NCI-H510A treated with DMSO at 0.1 percent for 48 hours (cell line): ENCODE measurements at places on chromosomes 2 and 18.

- peak; percentile 54 for DNase-seq
These were observed 74.1 kb downstream of the TLK1 start for GRCh38 chr2:171086352-171087290.

DNA sequence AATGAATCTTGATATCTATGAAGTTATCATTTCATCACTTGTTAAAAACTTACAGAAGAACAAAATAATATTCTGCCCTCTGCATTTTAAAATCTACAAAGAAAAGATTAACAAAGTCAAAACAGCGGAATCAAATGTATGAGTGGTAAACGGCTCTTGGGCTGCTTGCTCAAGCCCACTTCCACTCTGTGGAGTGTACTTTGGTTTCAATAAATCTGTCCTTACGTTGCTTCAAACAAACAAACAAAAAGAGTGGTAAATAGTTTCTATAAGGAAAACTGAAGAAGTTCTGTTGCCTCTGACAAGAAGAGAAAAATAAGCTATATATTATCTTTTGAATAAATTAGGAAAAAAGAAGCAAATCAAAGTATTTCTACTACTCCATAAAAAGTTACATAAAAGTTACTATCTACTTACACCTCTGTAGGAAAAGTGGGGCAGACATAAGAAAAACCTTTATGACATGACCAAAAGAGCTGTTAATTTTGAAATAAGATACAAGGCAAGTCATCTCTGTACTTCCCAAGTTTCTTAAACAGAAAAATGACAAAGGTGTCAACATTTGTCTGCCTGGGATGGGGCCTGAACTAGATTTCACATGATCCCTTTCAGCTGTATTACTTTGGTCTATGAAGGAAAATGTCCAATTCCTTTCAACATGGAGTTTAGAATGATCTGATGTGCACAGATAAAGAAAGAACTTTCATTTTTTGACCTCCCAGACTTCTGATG is 56.5 kb downstream of the MGAT4A start:
- no peak for DNase-seq

DNA sequence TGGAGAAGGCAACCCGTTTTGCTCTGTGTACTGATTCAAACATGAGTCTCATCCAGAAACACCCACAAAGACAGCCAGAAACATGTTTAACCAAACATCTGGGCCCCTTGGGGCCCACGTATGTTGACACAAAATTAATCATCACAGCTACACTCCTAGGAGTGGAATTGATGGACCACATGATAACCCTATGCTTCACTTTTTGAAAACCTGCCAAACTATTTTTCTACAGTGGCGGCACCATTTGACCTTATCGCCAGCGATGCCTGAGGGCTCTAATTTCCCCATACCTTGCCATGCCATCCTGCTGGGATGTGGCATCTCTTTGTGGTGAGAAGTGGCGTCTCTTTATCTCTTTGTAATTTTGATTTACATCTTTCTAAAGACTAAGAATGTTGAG is 38.5 kb downstream of the PSMG2 start:
- peak; percentile 1 for DNase-seq

- no peak for DNase-seq
These were observed 142.5 kb downstream of the CDH19 start for GRCh38 chr18:66461344-66461743.

GRCh38 chr2:190534310-190535120 is at the start of gene NEMP2:
TSS of gene NEMP2 (minus strand) at chr2:190534722. CDS start at chr2:190534655, 67 bp downstream.
- DNase-seq, result peak; percentile 87

- DNase-seq, result no peak
These were observed 74.9 kb upstream of the DOCK10 start for GRCh38 chr2:225117051-225117716.

GRCh38 chr2:66173645-66174044 is 261.3 kb upstream of the MEIS1 start:
- DNase-seq, result no peak

DNA sequence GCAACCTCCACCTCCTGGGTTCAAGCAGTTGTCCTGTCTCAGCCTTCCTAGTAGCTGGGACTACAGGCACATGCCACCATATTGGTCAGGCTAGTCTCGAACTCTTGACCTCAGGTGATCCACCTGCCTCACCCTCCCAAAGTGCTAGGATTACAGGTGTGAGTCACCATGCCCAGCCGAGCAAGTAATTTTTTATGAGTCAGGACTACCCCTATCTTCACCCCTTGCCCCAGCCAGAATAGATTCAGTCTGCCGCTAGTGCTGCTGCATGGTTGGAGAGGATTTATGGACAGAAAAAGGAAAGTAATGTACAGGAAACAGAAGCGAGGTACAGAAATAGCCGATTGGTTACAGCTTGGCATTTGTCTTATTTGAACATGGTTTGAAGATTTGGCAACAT is 48.9 kb downstream of the BMPR2 start:
- no peak for DNase-seq

DNA sequence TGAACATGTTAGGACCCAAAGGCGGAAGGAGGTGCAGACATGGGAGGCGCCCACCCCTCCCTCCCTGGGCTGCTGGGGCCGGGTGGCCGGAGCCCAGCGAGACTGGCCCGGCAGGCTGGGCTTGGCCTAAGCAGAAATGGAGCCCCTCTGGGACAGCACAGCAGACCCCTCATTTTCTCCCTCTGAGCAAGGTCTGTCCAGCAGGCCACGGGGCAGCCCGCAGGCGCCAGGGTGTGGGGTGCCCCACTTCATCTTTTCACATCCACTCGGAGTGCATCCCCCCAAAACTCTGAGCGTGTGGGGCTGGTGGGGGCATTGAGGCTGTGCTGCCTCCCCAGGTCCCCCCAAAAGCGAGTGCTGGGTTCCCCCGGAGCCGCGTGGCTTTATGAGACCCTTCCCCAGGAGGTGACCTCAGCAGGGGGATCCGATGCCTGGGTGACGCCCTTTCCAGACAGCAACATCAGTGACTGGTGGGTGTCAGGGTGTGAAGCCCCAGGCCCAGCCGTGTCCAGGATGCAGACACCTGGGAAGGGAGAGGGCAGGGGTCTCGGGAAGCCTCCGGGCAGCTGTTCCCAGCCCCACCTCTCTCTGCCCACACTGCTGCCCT is 36.7 kb upstream of the GPC1 start:
- DNase-seq, result no peak
